Activated CD4-positive, alpha-beta T cell treated with anti-CD3 and anti-CD28 coated beads, Interleukin-2, amount 10 ng/mL, durations not matched to agents 7 days and 5 days (primary cell): ENCODE measurements at places on chromosomes 7 and 10.

DNA sequence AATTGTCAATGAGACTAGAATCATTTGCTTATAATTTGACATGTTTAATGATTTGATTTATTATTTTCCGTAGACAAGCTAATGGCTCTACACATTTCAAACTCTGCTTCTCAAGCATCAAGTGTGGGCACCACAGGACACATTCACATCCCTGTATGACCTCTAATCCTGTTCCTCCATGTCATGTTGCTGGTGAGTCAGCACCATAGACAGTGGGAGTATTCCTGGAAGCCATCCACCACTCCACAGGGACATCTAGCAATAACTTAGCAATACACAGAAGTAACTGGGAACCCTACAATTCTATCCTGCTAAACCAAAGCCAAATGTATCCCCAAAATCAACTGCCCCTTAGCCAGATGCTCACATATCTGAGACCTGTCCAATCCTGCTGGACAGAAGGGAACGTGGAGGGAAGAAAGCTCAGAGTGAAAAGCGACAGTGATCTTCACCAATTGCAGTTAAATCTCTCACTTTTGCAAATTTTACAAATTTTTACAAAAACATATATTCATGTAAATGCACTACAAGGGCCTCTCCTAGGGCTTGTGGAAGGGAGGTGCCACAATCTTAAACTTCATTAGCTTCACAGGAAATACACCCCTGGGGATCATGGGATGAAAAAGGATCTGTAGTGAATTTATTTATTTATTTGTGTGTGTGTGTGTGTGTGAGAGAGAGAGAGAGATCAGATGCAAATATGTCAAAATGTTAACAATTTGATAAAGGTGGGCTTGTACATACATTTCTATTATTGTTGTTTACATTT is 126.5 kb downstream of the GFRA1 start:
- no peak for DNase-seq

- peak; percentile 29 for DNase-seq
Observed at GRCh38 chr7:25619963-25620799, 391.9 kb upstream of the NPVF start.

- DNase-seq, result no peak
Observed at GRCh38 chr7:2253525-2254244, 11.7 kb downstream of the NUDT1 start.

DNA sequence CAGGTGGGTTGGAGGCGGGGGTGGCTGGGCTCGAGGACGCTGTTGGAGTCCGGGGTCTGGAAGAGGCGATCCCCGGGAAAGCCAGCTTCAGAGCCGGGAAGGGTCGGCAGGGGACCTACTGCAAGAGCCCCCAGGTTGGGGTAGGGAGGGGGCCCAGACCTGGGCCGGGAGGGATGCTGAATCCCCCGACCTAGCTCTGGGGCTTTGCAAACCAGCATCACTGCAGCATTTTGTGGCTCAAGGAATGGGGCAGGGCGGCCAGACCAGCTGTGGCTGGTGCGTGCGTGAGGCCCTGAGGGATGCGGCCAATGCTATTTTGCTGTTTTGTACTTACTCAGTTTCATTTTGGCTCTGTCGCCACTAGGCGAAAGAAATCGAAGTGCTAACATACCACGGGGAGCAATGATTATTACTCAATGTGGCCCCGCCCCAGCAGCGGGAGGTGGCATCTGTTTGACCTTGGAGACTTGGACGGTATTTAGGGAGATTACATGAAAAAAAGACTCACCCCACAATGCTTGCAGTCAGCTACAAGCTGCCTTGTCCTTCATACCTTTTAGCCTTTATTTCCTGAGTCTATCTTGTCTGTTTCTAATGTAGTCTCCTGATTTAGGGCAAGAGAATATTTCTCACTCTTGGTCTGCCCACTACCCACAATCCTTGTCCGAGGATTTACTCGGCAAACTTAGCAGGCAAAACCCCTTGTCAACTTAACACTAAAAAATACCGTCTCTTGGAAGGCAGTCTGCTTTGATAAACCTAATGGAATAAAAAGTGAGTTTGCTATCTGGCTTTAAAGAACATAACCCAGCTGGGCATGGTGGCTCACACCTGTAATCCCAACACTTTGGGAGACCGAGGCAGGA is 16.2 kb downstream of the HSPB1 start:
- peak; percentile 77 for DNase-seq

DNA sequence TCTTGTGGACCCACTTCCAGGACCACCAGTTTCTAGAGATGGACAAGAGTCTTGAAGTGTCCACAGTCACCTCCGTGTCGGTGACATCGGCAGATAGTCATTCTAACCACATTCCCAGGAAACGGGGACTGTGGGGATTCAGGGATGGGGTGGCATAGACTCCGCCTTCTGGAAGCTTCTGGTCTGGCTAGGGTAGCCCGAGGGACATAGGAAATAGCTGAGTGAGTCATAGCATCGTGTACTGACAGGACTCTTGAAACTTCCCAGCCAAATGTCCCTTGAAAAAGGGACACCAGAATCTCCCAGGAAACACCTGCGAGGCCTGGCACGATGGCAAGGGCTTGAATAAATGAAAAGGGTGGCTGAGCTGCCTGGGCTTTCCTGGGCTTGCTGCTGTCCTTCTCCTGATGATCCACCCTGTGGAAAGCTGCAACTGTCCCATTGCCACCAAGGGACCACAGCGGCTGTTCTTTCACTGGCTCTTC is 84.1 kb upstream of the LRRC4 start:
- DNase-seq, result no peak

GRCh38 chr7:151339651-151340382 is 1.8 kb upstream of the NUB1 start:
- peak; percentile 32 for DNase-seq

DNA sequence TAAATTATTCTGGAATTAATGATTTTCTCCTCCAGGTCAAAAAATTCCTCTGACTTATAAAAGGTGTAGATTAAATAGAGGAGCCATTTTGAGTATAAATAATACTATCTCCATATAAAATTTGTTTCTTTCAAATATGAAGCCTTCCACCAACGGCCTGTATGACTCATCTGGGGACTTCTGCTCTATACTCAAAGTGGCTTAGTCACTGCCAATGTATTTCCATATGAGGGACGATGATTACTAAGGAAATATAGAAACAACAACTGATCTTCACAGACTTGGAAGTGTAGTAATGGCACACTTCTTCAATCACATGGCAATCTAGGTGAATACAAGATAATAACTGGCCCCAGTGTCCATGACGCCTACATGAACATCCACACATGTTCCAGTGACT is 335.6 kb upstream of the HGF start:
- no peak for DNase-seq

DNA sequence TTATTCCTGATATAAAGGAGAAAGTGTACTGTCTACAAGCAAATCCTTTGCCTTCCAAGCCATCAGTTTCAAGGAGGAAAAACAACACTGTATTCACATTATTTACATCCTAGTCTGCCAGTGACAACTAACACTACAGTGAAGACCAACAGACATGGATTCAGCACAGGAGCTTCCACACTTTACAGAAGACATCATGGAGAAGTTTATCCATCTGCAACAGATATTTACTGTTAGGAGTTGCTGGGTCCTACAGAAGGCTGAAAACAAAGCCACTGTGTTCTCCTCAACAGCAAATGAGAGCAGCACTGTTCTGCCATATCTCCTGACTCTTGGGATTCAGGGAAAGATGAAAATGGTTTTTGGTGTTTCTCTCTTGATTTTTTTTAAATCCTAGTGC is 31.9 kb downstream of the NAPEPLD start:
- no peak for DNase-seq

GRCh38 chr7:1951159-1951536 is 281.1 kb downstream of the ELFN1 start:
- peak; percentile 55 for DNase-seq

DNA sequence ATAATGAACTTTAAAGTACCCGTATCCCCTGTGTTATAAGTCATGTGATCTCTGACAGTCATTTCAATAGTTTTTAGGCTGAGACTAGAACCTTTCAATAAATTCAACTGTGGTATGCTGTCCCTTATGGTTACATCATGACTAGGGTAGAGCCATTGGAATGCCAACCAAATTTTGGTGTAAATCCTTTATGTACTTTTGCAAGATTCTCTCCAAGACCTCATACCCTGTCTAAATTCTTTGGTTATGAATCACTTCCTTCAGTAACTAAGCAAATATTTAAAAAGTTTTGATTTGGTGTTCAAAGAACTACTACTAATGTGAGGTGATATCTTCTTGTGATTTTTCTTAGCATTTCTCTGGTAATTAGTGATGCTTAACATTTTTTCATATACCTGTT is 20.8 kb upstream of the OR6B1 start:
- DNase-seq, result no peak
